Lung (tissue), 17 donors: ENCODE measurements at places on chromosomes 2 and 18.

DNA sequence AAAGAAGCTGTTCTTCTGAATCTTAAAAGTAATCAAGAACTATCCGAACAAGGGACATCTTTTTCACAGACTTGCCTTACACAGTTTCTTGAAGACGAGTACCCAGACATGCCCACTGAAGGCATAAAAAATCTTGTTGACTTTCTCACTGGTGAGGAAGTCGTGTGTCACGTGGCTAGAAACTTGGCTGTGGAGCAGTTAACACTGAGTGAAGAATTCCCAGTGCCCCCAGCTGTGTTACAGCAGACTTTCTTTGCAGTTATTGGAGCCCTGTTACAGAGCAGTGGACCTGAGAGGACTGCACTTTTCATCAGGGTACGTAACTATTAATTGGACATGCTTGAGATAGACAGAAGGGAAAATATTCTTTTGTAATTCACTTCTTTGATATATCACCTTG, 2.4 kb downstream of the MRPL44 start:
- DNase-seq: peak; percentile 31

- DNase-seq: no peak
These were observed 47.8 kb upstream of the MAPRE3 start for GRCh38 chr2:26922405-26923188.

DNA sequence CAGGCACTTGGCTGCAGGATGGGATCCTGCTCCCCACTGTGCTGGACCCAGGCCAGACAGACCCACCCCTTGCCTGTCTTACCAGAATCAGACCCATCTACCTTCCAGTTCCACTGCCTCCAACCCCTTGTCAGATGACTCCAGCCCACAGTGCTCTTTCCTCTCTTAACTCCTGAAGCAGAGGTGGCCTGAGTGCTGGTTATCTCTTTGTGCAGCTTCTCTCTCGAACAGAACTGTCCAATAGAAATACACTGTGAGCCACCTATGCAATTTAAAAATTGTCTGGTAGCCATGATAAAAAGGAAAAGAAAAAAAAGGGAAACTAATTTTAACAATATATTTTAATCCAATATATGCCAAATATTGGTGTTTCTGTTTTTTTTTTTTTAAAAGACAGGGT, 160.2 kb upstream of the SMAD2 start:
- DNase-seq: no peak

DNA sequence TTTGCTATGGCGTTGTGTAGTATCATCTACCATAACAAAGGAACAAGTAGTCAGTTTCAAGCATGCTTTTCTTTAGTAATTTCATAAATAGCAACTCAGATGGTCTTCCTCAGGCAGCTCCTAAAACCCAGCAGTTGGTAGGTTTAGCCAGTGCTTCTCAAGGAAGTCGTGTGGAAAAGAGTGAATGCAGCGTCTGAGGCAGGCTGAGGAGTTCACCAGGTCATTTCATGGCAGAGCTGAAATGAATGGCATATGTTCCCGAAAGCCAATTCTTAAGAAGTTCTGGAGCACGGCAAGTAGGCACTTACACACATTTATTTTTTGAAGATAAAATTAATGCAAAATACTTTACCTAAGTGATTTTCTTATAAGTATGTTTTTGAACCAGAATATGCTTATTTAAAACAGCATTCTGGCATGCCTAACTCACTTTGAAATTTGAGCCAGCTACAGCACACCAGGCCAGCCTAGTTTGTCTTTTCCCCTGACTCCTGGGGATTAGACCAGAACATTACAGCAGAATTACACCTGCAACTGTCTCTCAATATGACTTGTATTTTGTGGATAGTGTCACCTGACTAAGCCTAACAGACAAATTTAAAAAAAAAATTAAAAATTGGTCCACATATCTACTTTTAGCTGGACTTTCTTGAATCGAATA, 62.2 kb downstream of the OSBPL6 start:
- DNase-seq: peak; percentile 35

GRCh38 chr2:170509452-170510193, 205.5 kb upstream of the SP5 start:
- no peak for DNase-seq

- DNase-seq: peak; percentile 64
These were observed 63.0 kb downstream of the TANK start for GRCh38 chr2:161223139-161223732.

DNA sequence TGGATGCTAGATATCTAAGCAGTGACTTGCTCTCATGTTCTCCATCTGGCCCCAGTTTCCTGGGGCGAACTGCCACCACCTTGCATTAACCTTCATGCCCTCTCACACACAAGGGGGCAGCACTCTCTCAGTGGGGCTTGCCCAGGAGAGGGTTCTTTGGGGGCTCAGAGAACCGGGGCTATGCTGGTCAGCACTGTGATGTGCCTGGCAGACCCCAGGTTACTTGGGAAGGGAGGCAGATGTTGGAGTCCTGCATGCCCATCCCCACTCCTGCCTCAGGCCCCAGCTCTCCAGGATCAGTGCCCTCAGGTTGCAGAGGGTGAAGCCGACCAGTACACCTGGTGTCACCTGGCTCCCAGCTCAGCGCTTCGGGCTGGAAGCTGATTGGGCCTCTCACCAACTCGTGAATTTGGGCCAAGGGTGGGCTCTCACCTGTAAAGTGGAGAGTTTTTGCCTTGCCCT, 396.2 kb upstream of the HS6ST1 start:
- DNase-seq: no peak

DNA sequence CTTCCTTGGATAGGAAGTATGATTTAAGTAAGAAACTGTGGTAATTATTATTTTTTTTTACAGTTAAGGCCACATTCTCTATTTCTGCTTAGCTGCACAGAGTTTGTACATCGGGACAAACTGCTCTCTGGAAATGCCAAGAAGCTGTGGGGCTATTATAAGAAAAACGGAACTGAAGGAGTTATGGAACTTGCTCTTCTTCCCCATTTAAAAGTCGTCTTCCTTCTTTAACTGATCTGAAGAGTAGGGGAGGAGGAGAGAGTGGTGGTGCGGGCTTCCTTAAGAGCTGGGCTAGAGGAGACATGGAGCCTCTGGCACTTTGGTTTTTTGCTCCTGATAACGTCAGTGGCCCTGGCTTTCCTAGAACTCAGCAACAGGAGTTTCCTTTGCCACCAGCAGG, 54.4 kb downstream of the RAB31 start:
- DNase-seq: no peak

DNA sequence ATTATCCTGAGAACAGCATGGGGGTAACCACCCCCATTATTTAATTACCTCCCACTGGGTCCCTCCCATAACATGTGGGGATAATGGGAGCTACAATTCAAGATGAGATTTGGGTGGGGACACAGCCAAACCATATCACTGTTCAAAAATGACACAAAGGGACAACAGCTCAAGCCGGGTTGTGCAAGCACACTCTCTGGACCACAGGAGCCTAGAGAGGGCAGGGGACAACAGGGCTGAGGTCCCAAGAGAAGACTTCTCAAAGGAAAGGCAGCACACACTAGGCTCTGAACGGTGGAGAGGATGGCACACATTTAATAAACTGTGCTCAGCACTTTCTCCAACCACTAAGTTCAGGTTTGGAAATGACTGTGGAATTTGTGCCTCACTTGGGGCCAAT, 122.1 kb upstream of the PKDCC start:
- no peak for DNase-seq

DNA sequence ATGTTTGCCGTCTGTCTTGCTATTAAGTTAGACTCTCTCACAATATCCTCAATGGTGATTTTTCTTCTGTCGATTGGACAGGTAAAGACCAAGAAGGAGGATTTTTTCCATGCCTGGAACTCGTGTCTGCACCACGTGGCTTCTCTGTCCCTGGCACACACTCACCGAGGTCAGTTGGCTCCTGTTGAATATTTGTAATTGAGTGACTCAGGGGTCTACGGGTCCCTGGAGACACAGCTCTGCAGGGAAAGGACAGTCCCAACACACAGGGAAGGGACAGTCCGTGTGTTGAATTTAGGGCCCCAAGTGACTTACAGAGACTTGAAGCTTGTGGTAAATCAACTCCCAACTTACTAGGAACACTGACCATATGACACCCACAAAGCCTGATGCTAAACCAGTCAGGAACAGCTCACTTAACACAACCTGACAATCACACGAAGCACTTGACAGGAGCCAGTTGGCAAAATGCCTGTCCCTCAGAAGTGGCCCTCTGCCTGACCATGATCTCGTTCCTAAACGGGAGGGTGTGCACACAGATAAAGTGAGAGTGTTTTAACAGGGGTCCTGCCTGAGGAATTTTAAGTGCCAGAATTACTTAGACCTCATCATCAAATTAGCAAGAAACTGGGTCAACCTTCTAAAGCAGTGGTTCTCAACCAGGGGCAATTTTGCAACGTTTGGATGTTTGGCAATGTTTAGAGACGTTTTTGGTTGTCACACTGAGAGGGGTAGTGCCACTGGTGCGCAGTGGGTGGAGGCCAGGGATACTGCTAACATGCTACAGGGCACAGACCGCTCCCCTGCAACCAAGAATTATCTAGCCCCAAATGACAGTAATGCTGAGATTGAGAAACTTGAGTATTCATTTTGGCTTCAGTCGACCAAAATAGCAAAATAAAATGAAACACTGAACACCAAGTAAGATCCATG, 88.9 kb upstream of the BCL2L11 start:
- DNase-seq: peak; percentile 64

- no peak for DNase-seq
These were observed 5.2 kb downstream of the ZNF385B start for GRCh38 chr2:179856205-179856604.

- DNase-seq: no peak
These were observed 19.5 kb upstream of the KCNE4 start for GRCh38 chr2:223032187-223033142.

- no peak for DNase-seq
These were observed 482.8 kb upstream of the KLHL29 start for GRCh38 chr2:22902180-22902550.

DNA sequence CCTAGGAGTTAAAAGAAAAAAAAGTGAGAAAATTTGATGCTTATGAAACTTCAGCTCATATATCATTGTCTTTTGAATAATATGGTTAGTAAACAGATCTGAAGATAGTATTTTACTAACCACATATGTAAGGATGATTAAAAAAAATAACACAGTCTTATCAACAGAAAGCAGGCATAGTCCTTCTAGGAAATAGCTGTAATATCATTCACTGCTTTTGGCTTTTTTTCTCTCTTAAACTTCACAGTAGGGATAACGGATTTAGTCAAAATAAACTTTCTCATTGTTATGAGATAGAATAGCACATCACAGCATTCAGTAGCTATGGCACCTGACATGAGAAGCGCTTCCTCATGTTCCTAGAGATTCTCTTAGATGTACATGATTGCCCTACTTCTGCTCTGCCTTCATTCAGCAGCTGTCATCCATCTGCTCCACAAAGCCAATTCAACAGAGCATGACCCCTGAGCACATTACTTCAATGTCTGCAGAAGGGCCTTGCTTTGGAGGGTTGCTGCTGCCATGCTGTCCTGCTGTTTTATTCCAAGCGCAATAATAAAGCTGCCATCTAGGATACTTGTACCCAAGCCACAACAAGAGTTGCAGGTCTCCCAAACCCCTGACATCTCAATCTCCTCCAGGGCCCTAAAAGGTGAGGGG, 67.0 kb downstream of the TTC21B start:
- peak; percentile 34 for DNase-seq
